DMS153 (cell line): ENCODE measurements at places on chromosomes 3 and 15.

DNA sequence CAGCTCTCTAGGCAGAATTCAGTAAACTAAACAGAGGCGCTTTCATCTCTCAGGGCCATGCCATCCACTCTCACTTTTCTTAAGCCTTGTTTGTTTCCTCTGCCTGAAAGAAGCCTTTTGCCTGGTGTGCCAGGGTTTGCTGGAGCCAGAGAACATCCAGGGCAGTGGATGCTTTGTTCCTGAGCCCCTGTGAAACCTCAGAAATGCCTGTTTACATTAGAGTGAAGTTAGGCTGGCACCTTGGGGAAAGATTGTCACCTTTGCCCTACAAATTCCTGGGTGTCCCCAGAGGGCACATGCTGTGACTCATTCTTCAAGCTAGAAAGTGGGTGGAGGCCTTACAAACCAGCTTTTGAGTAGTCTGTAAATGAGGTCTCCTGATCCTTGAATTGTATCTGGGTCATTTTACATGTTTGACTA is 10.7 kb upstream of the TRAK1 start:
- no peak for DNase-seq

DNA sequence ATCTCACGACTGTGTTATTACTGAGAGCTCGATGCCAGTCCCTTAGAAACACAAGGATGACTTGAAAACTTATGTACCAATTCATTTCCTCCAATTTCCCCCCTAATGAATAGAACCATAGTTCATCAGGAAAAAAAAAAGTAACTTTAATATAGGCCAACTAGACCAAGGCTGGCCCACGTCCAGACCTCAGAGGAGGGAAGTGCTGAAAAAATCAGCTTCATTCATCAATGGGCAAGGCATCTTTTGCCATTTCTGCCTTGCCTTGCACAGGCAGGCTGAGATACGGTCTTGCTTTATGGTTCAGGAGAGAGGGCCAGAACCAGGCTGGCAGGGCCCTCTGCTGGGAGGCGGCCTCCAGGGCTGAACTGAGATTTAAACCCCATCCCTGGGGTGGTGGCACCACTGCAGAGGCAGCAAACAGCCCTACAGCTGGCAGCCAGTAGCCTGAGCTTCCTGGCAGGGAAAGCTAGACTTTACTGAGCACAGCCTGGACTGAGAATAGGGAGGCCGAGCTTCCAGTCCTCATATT is 104.1 kb upstream of the TNFAIP8L3 start:
- no peak for DNase-seq

GRCh38 chr3:69499899-69500421 is 114.1 kb upstream of the FRMD4B start:
- DNase-seq = no peak

DNA sequence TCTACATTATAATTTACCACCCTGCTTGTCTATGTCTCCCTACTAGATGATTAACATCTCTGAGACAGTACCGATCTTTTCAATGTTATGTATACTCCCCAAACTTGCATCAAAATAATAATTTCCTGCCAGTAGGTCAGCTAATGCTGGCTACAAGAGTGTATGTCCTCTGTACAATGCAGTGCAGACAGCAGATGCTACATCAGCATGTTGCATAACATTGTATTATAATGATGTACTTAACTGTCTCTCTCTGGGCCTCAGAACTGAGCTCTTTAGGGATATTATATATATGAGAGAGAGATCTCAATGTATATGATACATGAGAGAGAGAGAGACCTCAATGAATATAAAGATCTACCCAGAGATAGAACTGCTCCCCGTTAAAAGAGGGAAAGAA is 456.6 kb downstream of the SHQ1 start:
- DNase-seq = no peak

DNA sequence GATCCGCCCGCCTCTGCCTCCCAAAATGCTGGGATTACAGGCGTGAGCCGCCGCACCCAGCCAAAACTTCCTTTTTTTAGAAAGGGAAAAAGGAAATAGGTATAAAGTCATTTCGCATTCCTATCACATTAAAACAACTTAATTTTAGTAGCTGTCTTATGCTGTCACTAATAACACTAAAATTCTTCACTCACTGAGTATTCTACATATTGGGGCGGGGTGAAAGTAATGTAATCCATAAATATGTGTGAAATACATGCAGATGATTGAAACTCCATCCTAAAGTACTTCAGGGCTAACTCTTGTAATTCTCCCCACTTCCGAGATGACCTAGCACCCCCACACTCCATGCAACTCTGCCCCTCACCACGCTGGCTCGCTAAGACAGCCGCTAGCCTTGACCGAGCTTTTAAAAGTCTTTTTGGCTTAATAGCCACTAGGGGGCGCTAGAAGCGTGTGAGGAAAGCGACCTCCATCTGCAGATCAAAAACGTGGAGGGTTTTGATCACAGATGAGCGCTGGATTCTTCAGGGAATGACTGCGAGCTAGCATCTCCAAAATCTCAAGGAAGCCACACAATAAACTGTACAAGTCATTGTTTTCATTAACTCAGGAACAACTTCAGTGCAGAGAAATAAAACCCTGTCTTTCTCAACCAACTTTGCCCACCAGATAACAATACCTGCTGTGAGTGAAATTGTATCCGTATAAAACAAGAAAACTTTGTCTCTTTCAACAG is 129.3 kb upstream of the IGF1R start:
- DNase-seq = peak; percentile 30

DNA sequence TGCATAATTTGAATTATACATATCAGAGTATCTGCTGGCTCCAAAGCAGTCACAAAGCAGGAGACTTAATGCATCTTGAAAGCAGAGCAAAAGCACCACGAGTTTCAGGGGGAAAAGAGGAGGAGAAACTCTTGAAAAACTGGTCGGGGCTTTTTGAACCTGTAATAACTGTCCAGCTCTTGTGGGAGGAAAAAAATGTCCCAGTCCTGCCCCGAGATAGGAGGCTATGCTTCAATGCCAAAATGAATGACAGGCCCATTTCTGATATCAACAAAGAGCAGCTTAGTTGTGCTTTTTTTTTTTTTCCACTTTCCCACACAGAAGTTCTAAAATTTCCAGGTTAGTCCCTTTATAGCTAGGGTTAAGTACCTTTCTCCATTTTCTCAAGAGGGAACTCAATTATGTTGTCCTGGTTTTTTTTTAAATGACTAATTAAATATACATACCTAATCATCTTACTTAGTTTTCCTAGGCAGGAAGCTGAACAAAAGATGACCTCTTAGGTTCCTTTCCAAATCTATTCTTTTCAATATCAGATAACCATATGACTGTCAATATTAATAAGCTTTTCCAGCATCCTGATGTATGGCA is 120.2 kb downstream of the TFDP2 start:
- no peak for DNase-seq
